ENCODE measurements at places on chromosomes 5 and 9.

DNA sequence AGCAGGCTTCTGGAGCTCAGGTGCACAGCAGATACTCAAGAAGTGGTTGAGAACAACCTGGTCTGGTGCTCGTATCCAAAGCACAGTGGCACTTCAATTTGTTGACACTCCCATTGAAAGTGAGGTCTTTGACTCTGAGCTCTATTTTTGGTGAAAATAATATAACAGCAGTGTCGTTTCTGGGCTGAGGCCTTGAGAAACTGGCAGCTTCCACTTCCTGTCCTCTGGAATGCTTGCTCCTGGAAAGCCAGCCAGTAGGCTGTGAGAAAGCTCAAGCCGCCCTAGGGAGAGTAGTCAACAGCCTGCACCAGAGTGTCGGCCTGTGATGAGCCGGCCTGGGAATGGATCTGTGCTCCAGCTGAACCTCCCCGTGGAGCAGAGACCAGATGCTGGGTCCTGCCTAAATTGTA, 6.8 kb upstream of the SUSD3 start:
- no peak for DNase-seq

GRCh38 chr9:33686942-33687341, 108.4 kb upstream of the PRSS3 start:
- no peak for DNase-seq

DNA sequence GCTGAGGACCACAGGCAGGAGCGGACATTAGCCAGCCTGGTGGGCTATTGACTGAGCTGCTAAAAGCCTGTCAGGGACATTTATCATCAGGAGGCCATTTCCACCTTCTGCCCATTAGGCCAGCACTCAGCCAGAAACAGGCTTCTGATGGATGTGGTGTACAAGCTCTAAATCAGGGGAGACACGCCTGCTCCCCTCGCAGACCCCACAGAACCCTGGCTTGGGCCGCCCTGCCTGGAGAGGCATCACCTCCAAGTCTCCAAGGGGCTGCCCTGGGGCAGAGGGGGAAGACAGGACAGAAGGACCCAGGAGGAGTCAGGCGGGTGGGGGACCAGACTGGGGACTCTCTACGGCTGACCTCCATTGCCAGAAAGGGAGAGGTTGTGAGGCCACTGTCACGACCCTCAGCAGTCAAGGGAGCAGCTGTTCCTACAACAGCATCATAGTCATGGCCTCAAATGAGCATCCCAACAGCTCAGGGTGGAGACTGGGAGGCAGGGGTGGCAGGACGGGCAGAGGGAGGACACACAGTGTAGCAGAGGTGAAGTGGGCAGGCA, 24.0 kb upstream of the TRIM14 start:
- no peak for DNase-seq

DNA sequence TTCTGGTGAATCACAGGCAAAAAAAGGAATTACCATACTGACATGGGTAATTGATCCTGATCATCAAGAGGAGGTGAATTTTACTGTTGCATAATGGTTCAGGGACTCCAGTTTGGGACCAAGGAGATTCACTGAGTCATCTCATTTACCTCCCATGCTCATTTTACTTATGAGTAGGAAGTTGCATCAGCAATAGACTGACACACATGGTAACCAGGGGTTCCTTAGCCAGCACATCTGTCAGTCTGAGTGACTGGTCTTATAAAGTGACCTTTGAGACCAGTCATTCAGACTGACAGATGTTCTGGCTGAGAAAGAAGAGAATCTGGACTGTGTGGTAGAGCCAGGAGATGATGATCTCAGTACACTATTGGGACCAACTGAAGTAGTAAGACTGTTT, 384.6 kb upstream of the CD180 start:
- DNase-seq, result peak; percentile 26

DNA sequence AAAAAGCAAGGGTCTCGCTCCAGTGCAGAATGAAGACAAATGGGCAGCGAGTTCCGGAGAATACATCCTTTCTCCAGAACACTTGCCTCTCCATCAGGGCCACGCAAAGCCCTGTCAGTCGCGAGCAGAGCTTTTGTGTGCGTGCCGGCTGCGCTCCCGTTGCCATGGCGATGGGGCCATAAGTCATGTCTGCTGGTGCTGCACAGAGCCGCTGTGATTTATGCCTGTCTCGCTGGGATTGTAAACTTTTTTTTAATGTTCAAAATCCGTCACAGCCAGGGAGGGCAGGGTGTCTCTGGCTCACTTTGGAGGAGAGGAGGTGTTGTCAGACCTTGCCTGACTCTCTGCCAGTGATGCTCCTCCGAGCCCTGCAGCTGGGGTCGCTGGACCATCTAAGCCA, 272.7 kb downstream of the TRIM32 start:
- peak; percentile 6 for DNase-seq

- DNase-seq, result no peak
These were observed 14.7 kb upstream of the SLC9A3 start for GRCh38 chr5:538801-539468.

- no peak for DNase-seq
These were observed 155.9 kb downstream of the ERCC6L2 start for GRCh38 chr9:96031366-96031824.

GRCh38 chr9:72954431-72955125, 1.7 kb upstream of the ALDH1A1 start:
- DNase-seq, result no peak

DNA sequence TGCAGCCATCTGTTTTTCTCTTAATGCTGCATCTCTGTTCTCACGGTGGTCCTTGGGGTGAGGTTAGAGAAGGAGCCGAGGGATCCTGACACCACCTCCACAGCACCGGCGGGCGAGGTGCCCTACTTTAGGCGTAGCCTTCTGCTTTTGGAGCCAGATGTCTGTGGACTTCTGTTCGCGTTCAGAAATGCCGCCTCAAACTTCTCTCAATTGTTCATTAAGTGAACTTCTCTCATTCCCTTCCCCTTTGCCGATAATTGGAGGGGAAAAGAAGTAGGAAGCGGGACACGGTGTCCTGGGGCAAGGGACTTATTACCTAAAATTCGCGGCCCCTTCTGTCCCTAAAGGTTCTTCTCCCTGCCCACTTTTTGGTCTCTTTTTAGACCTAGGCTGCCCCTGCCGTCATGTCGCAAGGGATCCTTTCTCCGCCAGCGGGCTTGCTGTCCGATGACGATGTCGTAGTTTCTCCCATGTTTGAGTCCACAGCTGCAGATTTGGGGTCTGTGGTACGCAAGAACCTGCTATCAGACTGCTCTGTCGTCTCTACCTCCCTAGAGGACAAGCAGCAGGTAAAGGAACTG, 455 bp downstream of the KIF20A start:
- no peak for DNase-seq

Measured in HFF-Myc (cell line).